ENCODE measurements at places on chromosomes 7 and 10.

- DNase-seq: no peak
Measured at GRCh38 chr10:51748959-51749358, 49.6 kb upstream of the CSTF2T start.

GRCh38 chr7:127447326-127447945 is 54.9 kb upstream of the ZNF800 start:
- peak; percentile 54 for DNase-seq

GRCh38 chr7:153381275-153382040 is 621.9 kb downstream of the ACTR3B start:
- DNase-seq: peak; percentile 72

DNA sequence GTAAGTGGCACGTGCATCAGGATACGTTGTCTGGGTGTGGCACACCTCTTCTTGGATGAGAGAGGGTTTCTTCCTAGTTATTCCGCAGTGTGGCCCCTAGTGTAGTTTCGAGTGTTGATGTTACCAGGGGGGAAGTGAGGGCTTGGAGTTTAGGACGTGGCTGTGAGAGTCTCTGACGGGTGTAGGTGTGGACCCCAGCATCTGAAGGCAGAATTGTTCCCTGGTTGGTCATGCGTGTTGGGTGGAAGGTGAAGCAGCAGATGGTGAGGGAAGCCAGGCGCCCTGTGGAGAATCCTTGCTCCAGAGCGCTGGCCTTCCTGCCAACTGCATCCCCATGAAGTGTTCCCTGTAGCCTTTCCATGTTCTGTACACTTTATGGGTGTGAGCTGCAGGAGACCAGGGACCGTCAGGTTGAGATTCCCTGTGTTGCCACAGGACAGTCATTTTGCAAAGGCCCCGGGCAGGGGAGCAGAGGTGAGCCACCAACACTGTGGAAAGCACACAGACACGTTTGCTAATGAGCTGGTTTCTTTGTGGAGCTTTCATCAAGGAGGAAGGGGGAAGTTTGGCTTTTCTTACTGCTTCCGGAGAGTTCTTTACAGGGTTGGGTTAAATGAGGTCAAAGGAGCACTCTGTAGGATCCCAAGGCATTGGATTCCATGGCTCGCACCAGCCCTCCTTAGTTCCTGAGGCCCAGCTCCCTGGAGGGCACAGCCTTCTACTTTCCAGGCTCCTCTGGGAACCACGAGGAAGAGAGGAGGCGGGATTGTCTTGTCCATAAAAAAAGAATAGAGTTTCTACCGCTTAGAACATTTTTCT is 32.0 kb downstream of the TSPAN14 start:
- no peak for DNase-seq

DNA sequence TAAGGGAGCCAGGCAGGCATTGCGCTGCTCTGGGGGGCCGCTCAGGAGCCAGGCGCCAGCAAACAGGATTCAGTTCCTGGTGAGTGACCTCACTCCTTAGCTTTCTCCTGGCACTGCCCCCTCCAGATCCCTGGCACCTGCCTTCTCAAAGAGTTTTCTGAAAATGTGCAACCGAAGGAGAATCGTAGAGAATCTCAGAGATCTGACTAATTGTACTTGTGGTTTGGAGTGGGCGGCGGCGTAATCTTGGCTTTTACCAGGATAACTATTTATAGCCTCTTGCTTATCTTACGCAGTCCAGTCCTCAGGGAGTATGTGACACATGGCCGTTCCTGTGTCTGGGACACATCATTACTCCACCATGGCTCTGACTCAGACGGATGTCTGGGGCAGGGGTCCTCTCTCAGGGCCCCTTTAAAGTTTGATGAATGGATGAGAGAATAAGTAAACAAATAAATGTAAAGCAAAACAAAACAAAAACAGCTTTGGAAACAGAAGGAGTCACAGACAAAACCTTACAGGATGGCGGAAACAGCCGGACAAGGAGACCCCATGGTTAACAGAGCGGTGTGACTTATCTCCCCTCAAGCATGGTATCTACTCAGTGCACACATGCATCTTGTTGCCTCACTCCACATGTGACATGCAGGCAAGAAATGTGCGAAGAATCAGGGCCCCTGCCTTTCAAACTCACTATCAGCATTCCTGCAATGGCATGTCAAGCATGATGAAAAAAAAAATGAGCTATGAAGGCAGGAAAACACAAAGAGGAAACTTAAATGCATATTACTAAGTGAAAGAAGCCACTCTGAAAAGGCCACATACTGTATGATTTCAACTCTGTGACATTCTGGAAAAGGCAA is 99.7 kb downstream of the TNS3 start:
- peak; percentile 94 for DNase-seq

GRCh38 chr7:4879396-4880081 is 4.0 kb downstream of the RADIL start:
- no peak for DNase-seq

DNA sequence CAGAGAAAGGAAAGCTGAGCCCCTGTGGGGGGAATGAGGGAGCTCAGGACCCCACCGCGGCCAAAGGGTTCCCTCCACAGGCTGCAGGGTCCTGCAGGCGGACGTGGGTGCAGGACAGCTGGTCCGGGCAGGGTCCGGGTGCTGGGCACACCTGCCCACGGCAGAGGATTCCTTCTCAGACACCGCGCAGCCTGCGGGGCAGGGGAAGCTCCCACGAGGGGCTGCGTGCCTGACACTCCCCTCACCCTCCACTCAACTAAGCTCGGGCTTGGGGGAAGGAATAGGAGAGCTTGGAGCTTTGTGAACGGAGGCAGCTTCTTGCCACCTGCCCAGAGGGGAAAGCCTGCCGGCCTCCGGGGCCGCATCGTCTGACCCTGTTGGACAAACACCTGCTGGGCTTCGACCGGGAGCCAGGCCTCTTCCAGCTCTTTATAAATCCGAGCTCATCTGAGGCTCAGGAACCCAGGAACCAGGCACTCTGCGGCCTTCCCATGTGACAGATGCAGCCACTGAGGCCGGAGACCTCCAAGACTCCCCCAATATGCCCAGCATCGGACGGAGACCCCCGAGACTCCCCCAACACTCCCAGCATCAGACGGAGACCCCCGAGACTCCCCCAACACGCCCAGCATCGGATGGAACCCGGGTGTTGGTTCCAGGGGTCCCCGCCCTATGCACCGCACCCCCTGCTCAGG is 97.3 kb downstream of the PDGFA start:
- DNase-seq: no peak

DNA sequence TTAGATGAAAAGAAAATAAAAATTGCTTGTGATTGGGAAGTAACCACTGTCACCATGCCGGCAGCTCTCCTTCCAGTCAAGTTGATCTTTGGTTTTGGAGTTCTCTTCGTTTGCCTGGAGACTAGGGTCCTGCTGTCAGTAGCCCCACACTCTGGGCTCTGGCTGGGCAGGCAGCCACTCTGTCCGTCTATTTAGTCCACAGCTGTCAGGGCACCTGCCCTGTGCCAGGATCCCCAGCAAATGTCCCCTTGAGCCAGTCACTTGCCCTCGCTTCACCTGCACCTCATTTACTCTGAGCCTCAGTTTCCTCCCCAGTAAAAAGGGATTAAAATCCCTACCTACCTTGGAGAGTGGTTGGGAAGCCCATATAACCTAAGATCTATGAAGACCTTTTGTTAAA is 55.5 kb downstream of the PAX2 start:
- DNase-seq: no peak

DNA sequence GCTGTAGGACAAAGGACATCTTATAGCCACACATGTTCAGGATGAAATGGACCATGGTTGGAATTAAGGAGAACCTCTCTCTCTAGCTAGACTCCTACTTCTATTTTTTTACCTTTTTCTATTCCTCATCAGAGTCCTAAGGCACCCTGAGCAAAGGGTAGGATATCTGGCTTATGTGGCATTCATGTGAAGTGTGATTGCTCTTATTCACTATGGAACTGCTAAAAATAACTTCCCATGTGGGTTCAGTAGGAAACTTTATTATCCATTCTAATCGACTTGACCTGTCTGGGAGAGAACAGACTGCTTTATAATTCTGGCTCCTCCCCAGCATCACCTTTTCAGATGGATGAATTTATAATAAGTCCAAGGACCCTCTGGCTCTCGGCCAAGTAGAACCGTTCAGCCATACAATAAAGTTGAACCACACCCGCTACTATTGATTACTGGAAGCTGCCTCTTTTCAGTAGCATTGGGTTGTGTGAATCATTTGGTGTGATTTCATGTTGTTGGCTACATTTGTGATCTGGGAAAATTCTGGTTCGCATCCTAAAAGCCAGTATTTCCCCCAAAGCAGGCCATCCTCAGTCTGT is 117.5 kb downstream of the NRF1 start:
- no peak for DNase-seq

- no peak for DNase-seq
Measured at GRCh38 chr7:112929421-112929820, 139.2 kb upstream of the TMEM168 start.

- peak; percentile 30 for DNase-seq
Measured at GRCh38 chr7:132291481-132291880, 284.8 kb downstream of the PLXNA4 start.

DNA sequence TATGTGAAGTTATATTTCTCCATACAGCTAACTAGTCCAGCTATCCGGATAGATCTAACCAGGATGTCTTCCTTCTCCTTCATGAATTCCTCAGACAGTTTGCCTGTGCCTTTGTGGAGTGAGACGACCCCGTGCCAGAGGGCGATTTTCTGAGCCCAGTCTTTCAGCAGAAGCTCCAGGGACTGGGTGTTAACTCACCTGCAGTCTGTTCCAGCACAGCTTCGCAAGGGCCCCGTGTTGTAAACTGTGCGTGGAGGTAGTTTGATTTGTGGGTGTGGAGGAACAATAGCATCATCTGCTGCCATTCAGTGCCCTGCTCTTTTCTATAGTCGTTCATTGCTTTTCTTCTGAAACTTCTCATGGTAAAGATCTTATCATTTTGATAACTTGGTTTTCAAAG is 103.8 kb downstream of the INPP5A start:
- no peak for DNase-seq

DNA sequence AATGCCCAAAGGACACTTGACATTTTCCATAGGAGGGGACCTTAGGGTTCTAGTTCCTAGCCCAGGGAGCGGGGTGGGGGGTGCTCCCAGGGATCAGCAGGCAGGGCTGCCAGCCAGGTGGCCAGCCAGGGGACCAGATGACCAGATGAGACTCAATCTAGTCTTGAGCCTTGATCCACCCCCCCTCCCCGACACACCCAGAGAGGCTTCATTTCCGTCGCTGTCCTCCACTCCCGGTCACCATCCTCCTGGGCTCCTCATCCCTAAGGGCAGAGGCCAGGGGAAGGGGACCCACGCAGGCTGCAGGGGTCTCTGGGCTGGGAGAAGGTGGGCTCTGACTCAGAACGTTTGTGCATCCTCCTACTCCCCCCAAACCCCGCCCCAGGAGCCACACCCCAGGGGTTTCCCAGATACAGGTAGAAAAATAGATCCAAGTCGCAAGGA is 1.0 kb downstream of the STX1A start:
- no peak for DNase-seq

GRCh38 chr10:91593834-91594233 is 39.0 kb downstream of the PPP1R3C start:
- no peak for DNase-seq

- DNase-seq: peak; percentile 78
Measured at GRCh38 chr7:27141923-27142579, 1.4 kb downstream of the HOXA5 start.

DNA sequence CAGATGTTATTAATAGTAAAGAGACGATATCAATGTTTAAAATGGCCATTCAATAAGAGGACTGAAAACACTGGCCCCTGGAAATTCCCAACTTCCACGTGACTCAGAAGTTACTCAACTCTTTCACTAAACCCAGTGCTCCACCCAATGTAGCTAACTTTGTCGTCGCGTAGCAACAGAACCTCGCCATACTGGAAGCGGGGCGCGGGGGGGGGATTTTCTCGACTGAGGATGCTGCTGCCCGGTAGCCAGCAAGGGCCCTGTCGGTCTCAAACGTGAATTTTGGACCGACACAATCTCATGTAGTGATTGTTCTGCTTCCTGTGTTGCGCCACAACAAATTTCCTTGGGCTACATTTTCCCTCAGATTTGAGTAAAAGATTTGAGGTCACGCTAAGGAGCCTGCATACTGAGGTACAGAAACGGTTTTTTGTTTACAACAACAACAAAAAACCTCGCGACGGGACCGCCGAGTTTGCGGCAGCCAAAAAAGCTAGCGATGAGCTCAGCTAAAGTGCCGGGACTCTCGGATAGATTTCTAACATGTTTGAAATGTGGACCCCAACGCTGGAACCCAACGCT is 977 bp upstream of the SFR1 start:
- peak; percentile 92 for DNase-seq

GRCh38 chr10:33550811-33551210 is 216.3 kb upstream of the NRP1 start:
- DNase-seq: no peak

GRCh38 chr10:37263304-37263703 is 137.9 kb downstream of the ANKRD30A start:
- DNase-seq: no peak

DNA sequence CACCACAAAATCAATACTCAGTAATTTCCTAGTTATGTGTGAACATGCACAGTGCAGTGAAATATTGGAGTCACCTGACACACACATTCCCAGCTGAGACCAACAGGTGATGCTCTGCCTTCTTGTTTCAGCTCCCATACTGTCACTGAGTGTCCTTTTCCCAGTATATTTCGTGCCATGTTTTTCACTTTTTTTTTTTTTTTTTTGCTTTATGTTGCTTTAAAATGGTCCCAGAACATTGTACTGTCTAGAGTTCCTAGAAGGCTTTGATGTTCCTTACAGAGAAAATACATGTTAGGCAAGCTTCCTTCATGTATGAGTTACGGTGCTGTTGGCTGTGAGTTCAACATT is 45.6 kb downstream of the ELAPOR2 start:
- DNase-seq: no peak

DNA sequence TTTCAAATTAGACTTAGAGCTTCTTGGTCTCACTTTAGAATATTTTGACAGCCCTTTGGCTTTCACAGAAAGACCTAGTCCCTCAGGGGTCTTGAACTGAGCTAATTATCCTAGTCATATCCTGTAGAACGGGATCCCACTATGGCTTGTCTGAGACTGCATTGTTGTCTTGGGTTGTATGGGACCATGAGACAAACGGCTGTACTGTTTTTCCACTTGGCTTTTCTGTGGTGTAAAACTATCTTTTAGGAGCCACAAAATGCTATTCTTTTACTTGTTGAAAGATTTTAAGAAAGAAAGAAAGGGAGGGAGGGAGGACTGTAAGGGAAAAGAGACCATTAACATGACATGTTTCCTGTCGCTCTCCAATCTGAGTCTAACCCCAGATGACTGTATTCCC is 432.5 kb downstream of the AUTS2 start:
- DNase-seq: no peak

DNA sequence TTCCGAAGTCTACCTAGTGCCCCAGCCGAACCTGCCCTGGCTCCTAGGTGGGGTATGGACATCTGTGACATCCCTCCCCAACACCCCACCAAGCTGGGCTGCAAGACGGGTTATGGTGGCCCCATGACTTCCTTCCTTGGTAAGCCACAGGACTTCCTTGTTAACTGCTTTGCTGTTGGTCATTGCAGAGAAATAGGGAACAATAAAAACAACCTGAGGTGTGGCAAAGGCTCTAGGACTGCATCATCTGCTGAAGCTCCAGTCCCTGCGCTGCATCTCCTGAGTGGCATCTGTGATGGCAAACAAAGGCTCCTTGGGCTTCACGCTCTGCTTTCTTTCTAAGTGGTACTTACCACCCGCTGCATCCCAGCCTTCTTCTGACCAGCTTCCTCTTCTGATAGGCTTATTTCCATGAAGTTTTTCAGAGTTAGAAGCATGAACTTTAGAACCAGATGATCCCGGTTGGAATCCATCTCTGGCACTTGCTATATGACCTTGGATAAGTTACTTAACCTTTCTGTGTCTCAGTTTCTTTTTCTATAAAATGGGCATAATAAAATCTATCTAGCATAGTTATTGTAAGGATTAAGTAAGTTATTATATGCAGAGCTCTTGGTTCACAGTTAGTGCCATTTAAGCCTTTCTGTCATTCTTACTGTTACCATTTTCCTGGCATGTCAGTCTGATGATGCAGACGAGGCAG is 216.8 kb downstream of the RPS24 start:
- DNase-seq: no peak

Measured in Daoy (cell line).